Right lobe of liver (tissue), 6 donors: ENCODE measurements at places on chromosomes 7 and 10. TPM values are rescaled to one million over a fixed set of nuclear protein-coding genes. Genes with fewer than 3 reads are reported as not detected.

Gene ASB13
- total RNA-seq, result 67.5 TPM

Gene HYAL4
- not detected for total RNA-seq

Gene PCLO
- total RNA-seq, result 0.37 TPM

Gene LBX1
- total RNA-seq, result not detected

Gene PAX4
- not detected for total RNA-seq

Gene CFAP58
- total RNA-seq, result 0.10 TPM

Gene MMD2
- total RNA-seq, result not detected

DNA sequence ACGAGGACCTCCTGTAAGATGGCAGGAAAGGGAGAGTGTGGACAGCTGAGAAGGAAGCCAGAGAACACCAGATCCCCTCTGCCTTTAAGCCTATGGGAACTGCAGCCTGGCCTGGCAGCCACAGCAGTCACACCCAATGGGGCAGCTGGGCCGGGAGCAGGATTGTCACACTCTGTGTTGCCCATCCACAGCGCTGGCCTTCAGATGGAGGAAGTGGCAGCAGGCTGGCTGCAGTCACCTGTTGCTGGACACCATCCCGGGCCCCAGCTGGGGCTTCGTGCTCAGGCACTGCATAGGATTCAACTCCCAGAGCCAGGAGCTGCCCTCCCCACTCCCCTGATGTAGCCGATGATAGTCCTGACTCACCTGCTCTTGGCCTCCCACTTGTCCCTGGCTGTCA, 114.4 kb downstream of the COL13A1 start:
- no peaks in the 10 kb centered on the region for H3K27me3 ChIP-seq
- DNase-seq, result no peak
- H3K4me3 ChIP-seq, result no peak overlapping the region
- H3K4me1 ChIP-seq, result no peaks in the 10 kb centered on the region
- no peak overlapping the region for H3K27ac ChIP-seq

DNA sequence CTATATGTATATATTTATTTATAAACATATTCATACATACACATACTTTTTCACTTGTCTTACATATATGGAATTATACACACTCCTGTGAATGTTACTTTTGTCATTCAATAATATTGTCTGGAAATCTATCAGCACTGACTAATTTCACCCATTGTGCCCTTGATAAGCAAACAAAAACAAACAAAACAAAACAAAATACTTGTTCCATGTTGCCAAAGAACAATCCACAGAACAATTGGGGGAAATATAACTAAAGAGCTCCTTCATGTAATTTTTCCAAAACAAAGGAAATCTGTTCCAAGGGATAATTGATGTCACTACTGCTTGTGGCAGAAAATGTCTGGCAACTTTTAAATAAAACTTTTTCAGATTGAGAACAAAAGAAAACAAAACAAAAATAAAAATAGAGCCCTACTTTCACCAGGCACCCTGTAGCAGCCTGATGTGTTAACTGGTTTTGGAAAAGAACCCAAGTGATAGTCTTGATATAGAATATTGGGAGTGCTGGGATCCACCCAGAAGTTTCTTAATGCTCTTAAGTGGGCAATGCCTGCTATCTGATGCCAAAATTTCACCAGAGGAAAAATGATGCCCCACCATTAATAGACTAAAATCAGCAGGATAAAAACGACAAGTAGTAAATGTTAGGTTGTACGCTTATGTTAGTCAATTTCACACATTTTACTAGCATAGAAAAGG, 34.0 kb upstream of the CCDC7 start:
- H3K4me3 ChIP-seq, result no peak overlapping the region
- no peaks in the 10 kb centered on the region for H3K4me1 ChIP-seq
- DNase-seq, result no peak
- H3K36me3 ChIP-seq, result no peaks in the 10 kb centered on the region
- no peak overlapping the region for H3K27ac ChIP-seq

GRCh38 chr7:30531286-30531685, 26.7 kb upstream of the GGCT start:
- H3K36me3 ChIP-seq, result no peaks in the 10 kb centered on the region
- no peak overlapping the region for H3K27ac ChIP-seq
- DNase-seq, result no peak
- no peaks in the 10 kb centered on the region for H3K27me3 ChIP-seq
- H3K4me3 ChIP-seq, result no peak overlapping the region

GRCh38 chr10:121648059-121648458, 49.8 kb upstream of the FGFR2 start:
- H3K4me1 ChIP-seq, result no peaks in the 10 kb centered on the region
- no peaks in the 10 kb centered on the region for H3K27me3 ChIP-seq
- H3K4me3 ChIP-seq, result no peak overlapping the region
- H3K27ac ChIP-seq, result no peak overlapping the region

- no peaks in the 10 kb centered on the region for H3K36me3 ChIP-seq
- H3K4me1 ChIP-seq, result no peaks in the 10 kb centered on the region
- no peak for DNase-seq
Measured at GRCh38 chr10:36779238-36779846, 346.1 kb upstream of the ANKRD30A start.

DNA sequence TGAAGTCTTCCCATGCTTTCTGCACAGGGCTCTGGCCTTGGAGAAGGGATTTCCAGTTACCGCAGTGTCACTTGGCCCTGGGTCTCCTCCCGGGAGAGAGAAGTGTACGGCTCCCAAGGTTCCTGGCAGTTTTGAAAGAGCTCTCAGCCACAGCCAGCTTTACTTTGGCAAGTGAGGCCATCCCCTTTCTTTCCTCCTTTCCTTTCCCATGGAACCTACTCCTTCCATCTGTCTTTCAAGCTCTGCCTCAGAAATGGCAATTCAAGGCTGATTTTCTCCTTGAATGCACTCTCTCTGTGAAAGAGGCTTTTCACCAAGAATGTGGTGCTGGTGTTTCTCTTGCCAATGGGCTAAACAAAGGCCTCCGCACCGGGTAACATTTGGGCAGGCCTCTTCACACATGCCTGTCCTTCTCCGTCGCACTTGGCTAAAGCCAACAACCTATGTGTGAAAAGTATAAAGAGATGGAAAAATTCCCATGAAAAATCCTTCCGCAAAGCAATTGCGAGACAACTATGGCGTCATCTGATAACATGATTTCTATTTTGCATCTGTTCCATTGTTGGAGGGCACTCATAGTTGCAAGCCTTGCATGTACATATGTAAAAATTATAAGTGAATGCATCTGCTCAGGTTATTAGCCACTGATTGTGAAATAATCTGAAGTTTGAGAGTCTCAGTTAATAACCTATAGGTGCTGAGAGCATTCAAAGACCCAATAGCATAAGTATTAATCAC, 125.4 kb downstream of the PFKFB3 start:
- H3K27ac ChIP-seq, result no peak overlapping the region
- H3K4me1 ChIP-seq, result no peaks in the 10 kb centered on the region
- no peak for DNase-seq
- no peak overlapping the region for H3K4me3 ChIP-seq
- no peaks in the 10 kb centered on the region for H3K36me3 ChIP-seq

DNA sequence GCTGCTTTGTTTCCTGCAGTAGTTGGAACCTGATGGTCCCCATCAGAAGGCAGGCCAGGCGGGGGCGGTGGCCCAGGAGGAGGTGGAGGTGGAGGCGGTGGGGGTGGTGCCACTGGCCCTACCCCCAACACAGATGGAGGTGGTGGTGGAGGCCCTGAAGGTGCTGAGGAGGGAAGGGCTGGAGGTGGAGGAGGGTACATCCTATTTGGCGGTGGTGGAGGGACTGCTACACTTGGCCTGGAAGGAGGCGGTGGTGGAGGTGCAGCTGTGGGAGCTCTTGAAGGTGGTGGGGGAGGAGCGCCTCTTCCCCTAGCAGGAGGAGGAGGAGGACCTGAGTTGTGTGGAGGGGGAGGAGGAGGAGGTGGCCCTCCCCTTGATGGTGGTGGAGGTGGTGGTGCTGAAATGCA, 36.8 kb downstream of the LMOD2 start:
- H3K27me3 ChIP-seq, result no peaks in the 10 kb centered on the region
- no peak overlapping the region for H3K27ac ChIP-seq
- peaks cover 46% of the 10 kb centered on the region for H3K36me3 ChIP-seq
- no peaks in the 10 kb centered on the region for H3K4me1 ChIP-seq
- H3K4me3 ChIP-seq, result no peak overlapping the region

DNA sequence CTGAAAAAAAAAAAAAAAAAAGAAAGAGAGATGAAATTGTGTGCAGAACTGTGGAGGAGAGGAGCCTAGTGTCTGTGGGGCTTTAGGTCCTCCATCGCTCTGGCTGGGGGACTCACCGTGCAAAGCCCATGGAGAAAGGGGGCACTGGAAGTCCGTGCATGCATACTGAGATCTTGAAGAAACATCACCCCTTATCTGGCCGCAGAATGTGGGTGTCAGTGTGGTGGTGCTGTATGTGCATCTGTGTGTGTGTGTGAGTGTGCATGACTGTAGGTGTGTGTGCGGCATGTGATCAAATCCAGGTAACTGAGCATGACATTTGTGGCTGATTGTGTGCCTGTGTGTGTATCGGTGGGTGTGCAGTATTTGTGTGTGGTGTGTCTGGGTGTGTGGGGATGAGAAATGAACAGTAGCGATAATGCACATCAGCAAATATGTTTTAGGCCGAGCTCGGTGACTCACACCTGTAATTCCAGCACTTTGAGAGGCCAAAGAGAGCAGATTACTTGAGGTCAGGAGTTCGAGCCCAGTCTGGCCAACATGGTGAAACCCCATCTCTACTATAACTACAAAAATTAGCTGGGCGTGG, 8.8 kb upstream of the CLDN3 start:
- no peak for DNase-seq
- H3K36me3 ChIP-seq, result no peaks in the 10 kb centered on the region
- H3K27ac ChIP-seq, result no peak overlapping the region

GRCh38 chr7:1749864-1750466, 79.9 kb downstream of the ELFN1 start:
- no peak overlapping the region for H3K4me3 ChIP-seq
- peak; percentile 37 for DNase-seq
- no peaks in the 10 kb centered on the region for H3K4me1 ChIP-seq
- H3K36me3 ChIP-seq, result no peaks in the 10 kb centered on the region
- no peak overlapping the region for H3K27ac ChIP-seq
